ENCODE measurements at places on chromosomes 4 and X.

DNA sequence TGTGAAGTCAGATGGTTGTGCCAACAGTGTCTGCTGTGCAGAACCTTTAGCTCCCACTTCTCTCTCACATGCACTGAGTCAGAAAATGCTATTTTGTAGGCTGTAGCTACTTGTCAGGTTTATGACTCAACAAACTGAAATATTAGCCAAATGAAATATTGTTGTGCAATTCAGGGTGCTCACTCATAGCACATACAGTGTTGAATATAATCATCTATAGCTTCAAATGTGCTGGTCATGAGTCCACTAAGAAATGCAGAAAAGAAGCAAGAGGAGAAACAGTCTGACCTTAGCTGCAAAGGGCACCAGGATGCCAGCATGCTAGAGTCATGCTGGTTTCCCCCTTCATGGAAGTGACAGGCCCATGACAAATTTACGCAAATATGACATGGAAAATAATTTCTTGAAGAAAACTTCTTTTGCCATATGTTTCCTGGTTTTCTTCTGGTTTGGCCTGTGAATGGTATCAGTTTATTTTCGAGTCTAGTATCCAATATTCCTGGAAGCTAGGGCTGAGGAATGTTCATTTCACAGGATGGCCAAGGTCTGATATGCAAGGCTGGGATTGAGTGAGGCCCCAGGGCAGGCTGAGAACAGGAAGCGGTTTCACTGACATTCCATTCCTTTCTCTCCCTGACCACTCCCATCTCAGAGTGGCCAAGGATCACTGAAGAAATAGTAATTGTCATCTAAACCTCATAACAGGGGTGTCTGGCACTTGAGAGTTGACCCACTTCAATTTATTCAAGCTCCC, 10.3 kb upstream of the CXCL2 start:
- peak; percentile 95 for DNase-seq

- DNase-seq, result no peak
Observed at GRCh38 chr4:3287271-3287971, 5.4 kb upstream of the RGS12 start.

DNA sequence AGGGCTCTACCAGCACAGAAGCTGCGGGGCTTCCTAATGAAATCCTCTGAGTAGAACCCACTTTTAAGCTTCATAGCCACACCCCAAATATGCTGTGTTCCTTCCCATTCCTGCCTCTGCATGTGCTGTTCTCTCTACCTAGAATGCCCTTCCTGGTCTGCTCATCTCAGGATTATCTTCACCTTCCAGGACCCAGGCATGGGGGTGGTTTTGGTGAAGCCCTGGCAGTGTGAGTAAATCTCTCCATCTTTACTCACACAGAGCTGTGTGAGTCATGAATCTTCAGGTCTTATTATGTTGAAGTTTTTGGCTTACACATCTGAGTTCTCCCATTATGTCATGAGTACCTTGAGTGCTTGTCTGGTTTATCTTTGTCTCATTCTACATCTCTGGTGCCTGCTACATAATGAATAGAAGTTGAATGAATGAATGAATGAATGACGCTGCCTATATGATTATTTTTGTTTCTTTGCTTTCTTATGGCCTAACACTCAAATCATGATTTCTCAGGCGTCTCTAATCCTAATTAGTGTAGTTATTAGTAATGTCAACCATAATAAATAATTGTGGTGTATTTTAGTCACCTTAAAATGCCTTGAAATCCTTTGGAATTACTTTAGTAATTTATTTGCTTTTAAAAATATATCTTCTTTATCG, 41.9 kb downstream of the HADH start:
- peak; percentile 22 for DNase-seq

GRCh38 chr4:58732973-58733372, 1622.8 kb upstream of the IGFBP7 start:
- DNase-seq, result no peak

DNA sequence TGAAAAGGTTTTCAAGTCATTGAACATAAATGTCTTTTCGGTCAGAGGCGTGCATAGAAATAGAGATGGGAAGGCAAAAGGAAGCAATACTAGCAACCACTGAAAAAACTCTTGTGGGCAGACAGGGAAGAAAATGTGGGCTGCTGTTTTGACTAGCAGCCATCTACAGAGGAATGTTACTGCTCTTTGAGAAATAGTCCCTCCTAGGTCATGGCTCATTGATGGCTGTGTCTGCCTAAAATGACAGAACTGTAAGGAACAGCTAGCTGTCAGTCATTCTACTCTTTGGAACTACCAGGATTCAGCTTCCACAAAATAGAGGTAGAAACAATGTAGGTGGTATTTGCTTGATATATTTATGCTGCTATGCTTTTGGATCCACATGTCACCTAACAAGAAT, 26.9 kb upstream of the TMPRSS11B start:
- DNase-seq, result no peak

- peak; percentile 63 for DNase-seq
Observed at GRCh38 chr4:169079942-169080827, 70.1 kb upstream of the CBR4 start.

DNA sequence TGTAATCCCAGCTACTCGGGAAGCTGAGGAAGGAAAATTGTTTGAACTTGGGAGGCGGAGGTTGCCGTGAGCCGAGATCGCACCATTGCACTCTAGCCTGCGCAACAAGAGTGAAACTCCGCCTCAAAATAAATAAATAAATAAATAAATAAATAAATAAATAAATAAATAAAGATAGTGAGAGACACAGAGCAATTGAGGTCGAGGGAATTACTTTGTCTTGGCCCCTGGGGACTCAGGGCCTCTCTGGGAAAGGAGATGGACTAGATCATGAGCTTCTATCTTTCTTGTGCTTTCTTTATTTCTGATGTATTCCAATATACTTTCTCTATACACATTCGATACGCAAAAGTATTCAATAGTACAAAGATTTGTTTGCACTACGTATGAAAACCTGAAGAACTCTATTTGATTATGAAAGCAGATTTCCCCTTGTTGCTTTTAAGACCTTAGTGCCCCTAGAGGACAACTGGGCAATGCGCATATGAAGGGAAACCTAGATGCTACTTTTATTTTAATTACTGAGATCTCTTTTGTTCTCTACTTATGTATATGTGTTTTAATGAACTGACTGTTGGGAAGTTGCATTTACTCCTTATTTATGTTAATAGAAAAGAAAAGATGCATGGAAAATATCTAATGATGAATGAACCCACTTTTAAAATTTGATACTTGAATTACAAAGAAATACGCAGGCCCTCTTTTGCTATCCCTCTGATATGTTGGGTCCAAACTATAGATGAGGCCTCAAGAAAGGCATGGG, 12.8 kb upstream of the ELOVL6 start:
- DNase-seq, result peak; percentile 43

GRCh38 chr4:152536545-152537182, 772 bp upstream of the FBXW7 start:
- DNase-seq, result peak; percentile 33
